KG1 (cell line): ENCODE measurements at places on chromosomes 16 and 17.

- no peak for DNase-seq
These were observed 32.2 kb upstream of the MFSD6L start for GRCh38 chr17:8831234-8831849.

- DNase-seq, result no peak
These were observed 126.7 kb downstream of the IRF8 start for GRCh38 chr16:86025706-86026105.

DNA sequence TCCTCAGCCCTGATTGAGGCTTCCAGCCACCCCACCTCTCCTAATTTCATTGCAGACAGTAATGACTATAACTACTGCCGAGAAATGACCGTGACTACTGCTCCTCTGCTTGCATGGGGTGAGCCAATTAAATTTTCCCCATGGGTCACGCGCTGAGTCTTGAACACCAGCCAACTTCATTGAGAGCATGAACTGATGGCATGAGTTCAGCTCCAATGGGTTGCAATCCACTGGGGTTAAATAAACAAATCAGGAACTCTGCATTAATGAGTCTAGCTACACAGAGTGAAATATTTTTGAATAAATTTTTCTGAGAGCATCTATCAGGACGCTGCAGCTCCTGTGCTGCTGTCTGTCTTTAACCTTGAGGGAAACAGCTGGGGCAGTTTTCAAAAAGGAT lies 61.6 kb upstream of the CLEC3A start:
- no peak for DNase-seq

GRCh38 chr16:57013902-57014301 lies 24.5 kb downstream of the NLRC5 start:
- DNase-seq, result no peak

- no peak for DNase-seq
These were observed 81.8 kb downstream of the VAT1L start for GRCh38 chr16:77869997-77870813.

DNA sequence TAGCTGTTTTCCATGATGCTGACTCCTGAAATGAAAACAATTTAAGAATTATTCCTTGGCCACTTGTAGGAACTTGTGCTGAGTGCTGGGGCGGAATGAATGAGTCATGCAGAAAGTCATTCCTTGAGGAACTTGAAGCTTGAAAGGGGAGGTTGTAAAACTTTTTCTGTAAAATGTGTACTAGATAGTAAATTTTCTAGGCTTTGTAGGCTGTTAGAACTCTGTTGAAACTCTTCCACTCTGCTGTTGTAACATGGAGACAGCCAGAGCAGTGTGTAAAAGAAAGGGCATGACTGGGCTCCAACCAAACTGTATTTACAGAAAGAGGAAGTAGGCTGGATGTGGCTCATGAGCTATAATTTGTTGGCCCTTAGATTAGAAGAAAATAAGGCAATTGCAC lies 46.1 kb downstream of the ABCA8 start:
- DNase-seq, result peak; percentile 30

DNA sequence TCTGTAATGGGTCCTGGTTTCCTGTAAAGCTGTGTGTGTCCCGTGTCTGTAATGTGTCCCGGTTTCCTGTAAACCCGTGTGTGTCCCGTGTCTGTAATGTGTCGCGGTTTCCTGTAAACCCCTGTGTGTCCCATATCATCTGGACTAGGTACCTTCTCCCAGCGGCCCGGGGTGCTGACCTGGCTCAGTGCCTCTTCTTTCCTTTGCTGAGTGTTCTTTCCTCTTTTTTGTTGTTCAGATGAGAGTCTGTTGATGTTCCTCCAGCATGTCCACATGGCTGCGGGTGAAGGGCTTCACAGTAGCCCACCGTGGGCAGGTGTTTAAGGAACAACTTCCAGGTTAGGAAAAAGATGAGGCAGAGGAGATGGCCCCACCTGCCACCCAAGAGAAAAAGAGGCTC lies 46.6 kb upstream of the GNG13 start:
- no peak for DNase-seq
